PC-9 (cell line): ENCODE measurements at places on chromosomes 7 and 10. TPM values are rescaled to one million over a fixed set of nuclear protein-coding genes. Genes with fewer than 3 reads are reported as not detected.

DNA sequence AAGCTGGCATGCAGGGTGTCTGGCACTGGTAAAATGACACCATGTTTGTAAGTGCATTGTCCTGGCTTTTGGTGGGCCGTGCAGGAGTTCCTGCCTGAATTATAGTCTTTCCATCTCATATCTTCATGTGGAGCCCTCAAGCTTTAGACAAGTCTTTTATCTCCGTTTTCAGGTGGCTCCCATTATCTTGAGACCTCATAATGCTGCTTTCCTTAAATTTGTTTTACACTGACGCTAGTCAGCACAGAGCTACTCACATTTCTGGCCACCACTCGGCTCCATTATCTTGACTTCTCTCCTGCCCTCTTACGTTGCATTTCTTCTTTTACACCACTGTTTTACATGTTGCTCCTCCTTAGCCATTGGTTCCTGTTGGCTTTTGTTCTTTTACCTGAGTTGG, 37.2 kb downstream of the LRRC4 start:
- H3K27me3 ChIP-seq, result no peaks in the 10 kb centered on the region
- no peak overlapping the region for H3K27ac ChIP-seq
- no peaks in the 10 kb centered on the region for H3K4me1 ChIP-seq
- H3K36me3 ChIP-seq, result no peaks in the 10 kb centered on the region
- no peak overlapping the region for H3K4me3 ChIP-seq

DNA sequence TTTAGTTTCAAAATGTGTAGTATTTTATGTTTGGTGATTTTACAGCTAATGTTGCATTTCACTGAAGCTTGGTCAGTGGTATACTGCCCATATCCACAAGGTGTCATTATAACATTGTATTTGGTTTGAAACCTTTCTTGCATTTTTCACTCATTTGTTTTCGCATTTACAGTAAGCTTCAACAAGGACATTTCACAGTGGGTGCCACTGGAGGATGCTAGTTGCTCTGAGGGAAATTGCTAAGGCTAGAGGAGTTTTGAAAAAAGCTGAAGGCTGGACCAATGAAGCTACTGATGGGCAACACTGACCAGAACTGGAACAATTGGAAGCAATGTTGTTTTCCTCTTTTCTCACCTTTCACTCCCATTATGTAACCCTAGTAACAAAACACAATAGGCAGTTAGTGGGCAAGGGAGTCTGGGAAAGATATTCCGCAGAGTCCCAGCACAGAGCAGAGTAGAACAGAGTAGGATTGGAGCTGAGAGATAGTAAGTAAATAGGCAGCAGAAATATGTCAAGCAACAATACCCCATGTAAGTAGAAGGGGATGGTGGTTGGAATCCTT, 23.6 kb upstream of the SRI start:
- H3K27me3 ChIP-seq, result no peaks in the 10 kb centered on the region
- no peak overlapping the region for H3K27ac ChIP-seq
- no peak overlapping the region for H3K4me3 ChIP-seq
- peak; percentile 82 for DNase-seq
- H3K4me1 ChIP-seq, result peaks cover 9% of the 10 kb centered on the region; the same call in 1 of the 2 replicates

GRCh38 chr10:130141460-130141859, 5.3 kb downstream of the GLRX3 start:
- H3K27me3 ChIP-seq, result no peaks in the 10 kb centered on the region
- no peak for DNase-seq
- no peak overlapping the region for H3K4me3 ChIP-seq
- H3K27ac ChIP-seq, result no peak overlapping the region
- no peaks in the 10 kb centered on the region for H3K4me1 ChIP-seq
- H3K36me3 ChIP-seq, result no peaks in the 10 kb centered on the region

DNA sequence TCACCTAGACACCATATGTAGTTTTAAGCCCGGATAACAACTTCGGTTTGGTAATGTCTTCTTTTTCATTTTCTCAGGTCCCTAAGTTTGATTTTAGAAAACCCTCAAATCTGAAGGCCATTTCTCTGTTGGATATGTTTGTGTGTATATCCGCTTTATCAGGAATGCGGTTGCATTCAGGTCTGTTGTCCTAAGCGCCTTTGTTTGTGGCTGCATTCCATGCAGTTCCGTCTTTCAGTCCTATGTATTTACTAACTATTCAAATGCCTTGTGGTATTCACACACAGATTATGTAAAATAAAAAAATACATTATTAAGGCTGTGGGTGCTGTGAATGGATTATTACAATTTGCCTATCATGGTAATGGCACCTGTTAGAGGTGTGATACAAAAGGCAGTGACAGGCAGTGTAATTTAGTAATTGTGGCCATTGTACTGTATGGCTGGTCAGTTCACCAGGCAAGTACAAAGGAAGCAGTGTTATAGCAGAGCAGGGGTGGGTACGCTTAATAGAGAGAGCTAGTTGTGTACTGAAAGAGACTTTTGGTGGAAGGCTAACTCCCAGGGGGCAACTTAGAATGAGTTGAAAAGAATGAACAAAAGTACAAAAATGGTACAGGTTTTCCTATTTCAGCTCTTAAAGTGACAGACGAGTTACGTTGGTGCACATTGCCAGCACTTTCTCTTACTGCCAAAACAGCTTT, 136.4 kb downstream of the VTI1A start:
- H3K27me3 ChIP-seq, result no peaks in the 10 kb centered on the region
- no peak overlapping the region for H3K4me3 ChIP-seq
- no peaks in the 10 kb centered on the region for H3K4me1 ChIP-seq
- DNase-seq, result no peak

The PROSER2 gene
- total RNA-seq, result 66.6 and 87.5 TPM in 2 replicates

The OGDHL gene
- not detected in 2 replicates for total RNA-seq

The PRKCQ gene
- 4.0 and 5.3 TPM in 2 replicates for total RNA-seq
